ENCODE measurements at places on chromosomes 12 and 14.

- DNase-seq: no peak
These were observed 58.4 kb downstream of the SLC25A47 start for GRCh38 chr14:100381395-100382105.

- DNase-seq: no peak
These were observed 181.3 kb downstream of the CCDC59 start for GRCh38 chr12:82176761-82177490.

DNA sequence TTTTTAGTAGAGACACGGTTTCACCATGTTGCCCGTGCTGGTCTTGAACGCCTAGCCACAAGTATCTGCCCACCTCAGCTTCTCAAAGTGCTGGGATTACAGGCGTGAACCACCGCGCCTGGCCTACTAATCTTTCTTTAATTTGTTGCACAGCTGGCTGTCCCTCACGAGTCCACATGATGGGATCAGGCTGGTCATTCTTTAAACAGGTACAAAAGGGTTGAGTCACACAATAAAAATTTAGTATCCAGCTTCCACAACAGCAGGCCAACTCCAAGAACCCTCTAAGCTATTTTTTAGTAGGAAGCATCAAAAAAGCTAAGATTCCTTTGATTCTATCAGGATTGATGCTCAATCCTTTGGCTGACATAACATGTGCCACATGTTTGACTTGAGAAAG is 17.8 kb downstream of the SINHCAF start:
- no peak for DNase-seq

GRCh38 chr12:120928864-120929652 is 24.9 kb upstream of the SPPL3 start:
- DNase-seq: no peak

- DNase-seq: no peak
These were observed 149.3 kb upstream of the BMP4 start for GRCh38 chr14:54105898-54106297.

- no peak for DNase-seq
These were observed 12.6 kb downstream of the APPL2 start for GRCh38 chr12:105223352-105223845.

DNA sequence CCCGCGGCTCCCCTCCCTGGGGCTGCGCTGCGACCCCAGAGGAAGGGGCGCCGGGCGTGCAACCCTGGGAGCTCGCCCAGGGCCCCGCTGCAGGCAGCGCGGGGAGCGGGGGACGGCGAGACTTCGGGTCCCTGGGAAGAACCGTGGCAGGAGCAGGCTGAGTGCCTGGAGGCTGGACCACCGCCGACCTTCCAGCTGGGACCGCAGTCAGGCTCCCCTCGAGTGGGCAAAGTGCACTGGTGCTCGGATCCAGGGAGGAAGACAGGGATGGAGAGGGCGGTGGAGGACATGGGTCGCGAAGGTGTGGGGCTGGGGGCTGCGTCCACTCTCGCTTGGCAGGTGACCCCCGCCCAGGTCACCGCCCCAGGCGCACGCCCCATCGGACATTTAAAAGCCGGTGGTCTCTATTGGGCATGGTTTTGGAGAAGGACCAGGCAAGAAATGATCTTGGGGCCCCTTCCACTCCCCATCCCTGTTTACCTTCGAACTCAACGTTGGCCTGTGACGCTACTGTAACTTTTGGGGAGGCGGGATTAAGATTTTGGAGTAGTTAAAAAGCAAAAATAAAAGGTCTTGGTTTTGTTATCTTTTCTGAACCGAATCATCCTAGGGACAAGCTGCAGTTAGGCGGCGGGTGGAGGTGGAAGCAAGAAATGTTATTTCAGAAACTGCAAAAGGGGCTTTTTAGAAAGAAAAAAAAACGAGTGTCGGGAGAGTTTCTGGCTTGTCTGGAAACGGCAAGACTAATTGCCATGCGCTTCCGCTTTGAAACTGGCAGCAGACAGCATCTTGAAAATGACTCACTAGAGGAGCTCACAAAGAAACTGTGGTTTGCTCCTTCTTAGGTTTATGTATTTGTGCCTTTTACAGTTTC is 1.0 kb downstream of the ELK3 start:
- no peak for DNase-seq

- no peak for DNase-seq
These were observed 9.7 kb downstream of the HIF1A start for GRCh38 chr14:61705017-61705416.

DNA sequence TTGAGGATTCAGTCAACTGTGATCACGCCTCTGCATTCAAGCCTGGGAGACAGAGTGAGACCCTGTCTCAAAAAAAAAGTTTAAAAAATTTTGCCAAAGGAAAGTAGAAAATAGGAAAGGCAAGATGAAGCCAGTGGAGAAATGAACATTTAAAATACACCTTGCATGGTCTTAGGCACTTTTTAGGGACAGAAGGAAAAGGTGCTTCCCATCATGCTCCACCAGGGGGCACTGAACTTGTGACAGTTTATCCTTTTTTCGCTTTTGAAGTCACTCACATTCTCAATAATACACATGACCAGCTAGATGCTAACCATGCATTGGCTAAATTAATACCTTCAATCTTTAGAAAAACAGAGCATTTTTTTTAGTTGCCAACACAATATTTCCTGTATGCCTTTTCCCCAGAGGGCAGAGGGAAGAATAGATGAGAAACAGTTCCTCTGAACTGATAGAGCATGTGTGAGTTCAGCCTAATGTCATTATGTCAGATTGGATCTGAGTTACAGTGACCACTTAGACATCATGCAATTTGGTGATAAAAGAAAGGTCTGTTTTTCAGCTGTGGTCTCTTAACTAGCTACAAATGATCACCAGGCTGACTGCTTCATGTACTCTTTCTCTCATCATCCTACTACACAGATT is 221.8 kb upstream of the SSTR1 start:
- no peak for DNase-seq

- DNase-seq: no peak
These were observed 97.1 kb downstream of the ARF6 start for GRCh38 chr14:49989966-49990365.

- no peak for DNase-seq
These were observed 95.3 kb upstream of the MED13L start for GRCh38 chr12:116372815-116373214.
